ENCODE measurements at places on chromosomes 7 and 10. TPM values are rescaled to one million over a fixed set of nuclear protein-coding genes. Genes with fewer than 3 reads are reported as not detected.

DNA sequence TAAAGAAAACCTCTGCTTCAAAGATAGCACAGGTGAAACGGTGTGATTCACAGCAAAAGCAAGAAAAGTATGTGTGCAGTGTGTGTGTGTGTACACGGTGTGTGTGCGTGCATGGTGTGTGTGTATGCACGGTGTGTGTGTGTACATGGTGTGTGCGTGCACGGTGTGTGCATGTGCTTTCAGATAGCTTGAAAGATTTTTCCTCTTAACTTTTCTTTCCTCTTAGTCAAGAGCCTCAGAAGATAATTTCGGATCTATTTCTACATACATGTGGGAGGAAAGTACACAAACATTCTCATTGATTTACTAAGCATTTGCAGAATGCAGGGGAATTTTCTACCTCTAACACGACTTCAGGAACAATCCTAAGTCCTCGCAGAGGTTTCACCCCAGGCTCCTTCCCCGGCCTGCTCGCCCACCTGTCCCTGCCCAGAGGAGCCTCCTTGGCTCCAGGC lies 2.9 kb downstream of the FGFR2 start:
- no peak for ATAC-seq

GRCh38 chr7:80661729-80662128 lies 23.3 kb downstream of the CD36 start:
- ATAC-seq: no peak

GRCh38 chr7:138649506-138649905 lies 51.7 kb downstream of the SVOPL start:
- ATAC-seq: no peak

DNA sequence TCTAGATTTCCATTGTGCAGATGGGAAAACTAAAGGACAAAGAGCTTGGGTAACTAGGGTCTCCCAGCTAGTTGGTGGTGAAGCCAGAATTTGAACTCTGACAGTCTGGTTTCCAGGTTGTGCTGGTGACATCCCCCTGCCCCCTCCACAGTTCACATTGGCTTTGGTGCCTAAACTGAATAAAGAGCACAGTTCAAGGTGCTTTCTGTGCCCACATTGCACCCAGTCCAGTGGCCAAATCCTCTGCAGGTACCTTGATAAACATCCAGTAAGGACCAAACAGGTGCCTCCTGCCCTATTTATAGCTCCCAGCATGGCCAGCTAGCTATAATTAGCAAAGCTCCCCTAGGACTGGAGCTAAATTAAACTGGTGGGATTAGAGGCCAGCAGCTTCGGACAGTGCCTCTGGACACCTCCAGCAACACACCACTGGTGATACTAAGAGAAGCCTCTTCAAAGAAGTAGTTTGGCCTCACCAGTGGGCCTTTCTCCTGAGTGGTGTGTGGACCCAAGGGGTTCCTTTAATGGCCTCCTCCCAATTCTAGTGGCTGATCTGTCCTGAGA lies 59.9 kb downstream of the KCNMA1 start:
- ATAC-seq: no peak

DNA sequence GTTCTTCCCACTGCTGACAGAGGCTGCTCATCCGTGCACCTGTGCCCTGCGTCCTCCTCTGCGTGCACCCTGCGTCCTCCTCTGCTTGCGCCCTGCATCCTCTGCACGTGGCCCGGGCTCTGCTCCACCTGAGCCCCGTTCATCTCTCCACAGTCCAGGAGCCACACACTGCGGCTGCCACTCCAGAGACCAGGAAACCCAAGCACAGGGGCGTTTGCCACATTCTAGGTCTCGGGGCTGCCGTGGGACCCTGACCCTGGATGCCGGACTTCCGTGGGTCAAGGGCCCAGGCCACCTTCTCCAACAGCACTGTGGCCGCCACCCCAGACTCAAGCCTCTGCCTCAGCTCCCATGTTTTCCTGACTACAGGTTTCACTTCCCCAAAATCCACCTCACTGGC lies 460.4 kb downstream of the PTPRN2 start:
- no peak for ATAC-seq

DNA sequence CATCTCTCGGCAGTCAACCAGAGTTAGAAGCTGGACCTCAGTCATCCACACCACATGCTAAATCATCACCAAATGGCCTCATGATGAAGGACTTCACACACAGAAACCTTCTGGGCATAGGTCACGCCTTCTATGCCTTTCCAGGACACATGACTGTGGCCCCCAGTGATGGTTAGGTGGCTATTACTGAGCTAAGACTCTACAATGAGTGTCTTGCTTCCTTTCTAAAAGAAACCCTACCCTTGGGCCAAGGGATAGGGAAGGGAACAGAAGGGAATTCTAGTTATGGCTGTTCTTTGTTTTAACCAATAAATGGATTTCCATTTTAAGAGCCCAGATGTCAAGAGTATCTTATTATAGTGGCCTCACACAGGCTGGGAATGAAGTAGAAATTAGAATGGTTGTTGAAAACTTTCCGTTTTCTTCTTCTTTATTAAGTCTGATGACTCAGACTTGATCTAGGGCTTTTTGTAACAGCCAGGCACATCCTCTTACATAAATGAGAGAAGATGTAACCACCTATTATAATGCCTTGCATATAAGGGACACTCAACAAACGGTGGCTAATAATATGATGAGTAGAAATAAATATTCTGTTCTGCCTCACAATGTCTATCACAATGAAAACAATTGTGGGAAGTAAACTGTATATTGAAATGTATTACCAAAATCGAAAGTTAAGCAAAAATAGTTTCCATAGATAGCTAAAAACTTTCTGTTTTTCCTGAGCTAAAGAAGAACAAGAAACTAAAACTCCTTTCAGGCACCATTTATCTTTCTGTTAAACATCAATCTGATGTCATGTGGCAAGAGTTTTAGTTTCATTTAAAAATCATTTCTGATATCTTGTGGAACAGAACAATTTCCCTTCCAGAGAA lies 62.5 kb upstream of the TOMM7 start:
- no peak for ATAC-seq

- ATAC-seq: no peak
Measured at GRCh38 chr10:470339-471003, 219.0 kb downstream of the DIP2C start.

GRCh38 chr10:87705339-87705738 lies 45.7 kb downstream of the PAPSS2 start:
- ATAC-seq: no peak

Gene ATOH7
- 0.46 TPM for total RNA-seq

Gene HMX3
- total RNA-seq: not detected

Gene SFRP4
- 2.5 TPM for total RNA-seq

Gene FOXP2
- total RNA-seq: 4.2 TPM

Gene SPDYE9
- total RNA-seq: 0.88 TPM

Gene HABP2
- total RNA-seq: 0.20 TPM

Gene NUDT13
- total RNA-seq: 3.2 TPM
